Stimulated activated CD8-positive, alpha-beta memory T cell treated with anti-CD3 and anti-CD28 coated beads, Interleukin-15, amount 100 ng/mL, for 48 hours (primary cell): ENCODE measurements at places on chromosomes 6 and 20.
A peak's percentile ranks its signal among the peaks of the same experiment; 100 is the strongest.

DNA sequence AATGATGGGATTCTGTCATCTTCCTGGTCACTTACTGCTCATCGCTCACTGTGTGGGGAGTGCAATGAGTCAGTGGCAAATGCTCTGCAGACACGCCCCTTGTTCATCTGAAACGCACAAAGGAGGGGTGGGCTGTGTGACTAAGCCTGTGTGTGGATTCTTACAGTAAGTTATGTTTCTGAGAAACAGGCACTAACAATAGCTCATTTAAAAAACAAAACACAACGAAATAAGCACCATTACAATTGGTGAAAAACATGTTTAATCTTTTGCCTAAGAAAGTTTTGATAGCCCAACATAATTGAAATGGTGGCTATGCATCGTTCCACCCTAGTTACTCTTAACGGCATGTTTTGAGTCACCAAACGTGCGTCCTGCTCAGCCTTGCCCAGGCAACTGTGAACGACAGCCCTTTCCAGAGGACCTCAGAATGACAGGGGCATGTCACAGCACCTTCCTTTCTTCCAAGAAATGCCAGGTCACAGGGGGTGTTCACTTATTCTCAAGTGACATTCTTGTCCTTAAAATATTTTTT, 118.4 kb upstream of the SGK1 start:
- peak; percentile 70 for DNase-seq

DNA sequence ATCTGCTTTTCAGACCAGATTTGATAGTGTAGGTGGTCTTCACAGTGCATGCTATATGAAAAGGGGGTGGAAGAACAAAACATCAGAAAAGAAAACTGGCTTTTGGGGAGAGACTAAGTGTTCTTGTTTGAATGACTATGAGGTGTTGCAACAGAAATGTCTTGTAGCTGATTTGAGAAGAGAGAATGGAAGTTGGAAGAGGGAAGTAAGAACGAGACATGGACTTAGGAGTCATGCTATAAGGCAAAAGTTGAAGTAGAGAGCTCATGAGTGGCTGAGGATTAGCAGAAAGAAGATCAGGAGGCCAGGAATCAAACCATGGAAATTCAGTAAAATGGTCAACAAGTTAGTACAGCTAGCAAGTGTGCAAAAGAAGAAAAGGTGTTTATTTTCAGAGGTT, 32.1 kb downstream of the FNDC1 start:
- DNase-seq: no peak

- DNase-seq: no peak
These were observed 175.1 kb upstream of the PMEPA1 start for GRCh38 chr20:57884956-57885355.

DNA sequence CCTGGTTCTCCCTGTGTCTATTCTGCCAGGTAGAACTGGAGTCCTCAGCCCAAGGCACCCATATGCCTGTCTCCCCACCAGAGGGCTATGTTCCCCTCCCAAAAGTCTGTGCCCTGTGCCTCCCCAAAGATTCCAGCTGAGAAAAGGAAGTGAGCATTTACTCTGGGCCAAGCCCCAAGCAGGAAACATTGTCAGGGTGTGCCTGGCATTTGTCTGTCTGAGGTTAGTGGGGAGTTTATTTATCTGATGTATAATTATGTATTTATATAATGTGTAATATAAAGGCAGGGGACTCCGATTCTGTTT, 5.6 kb downstream of the GDF5 start:
- DNase-seq: no peak

DNA sequence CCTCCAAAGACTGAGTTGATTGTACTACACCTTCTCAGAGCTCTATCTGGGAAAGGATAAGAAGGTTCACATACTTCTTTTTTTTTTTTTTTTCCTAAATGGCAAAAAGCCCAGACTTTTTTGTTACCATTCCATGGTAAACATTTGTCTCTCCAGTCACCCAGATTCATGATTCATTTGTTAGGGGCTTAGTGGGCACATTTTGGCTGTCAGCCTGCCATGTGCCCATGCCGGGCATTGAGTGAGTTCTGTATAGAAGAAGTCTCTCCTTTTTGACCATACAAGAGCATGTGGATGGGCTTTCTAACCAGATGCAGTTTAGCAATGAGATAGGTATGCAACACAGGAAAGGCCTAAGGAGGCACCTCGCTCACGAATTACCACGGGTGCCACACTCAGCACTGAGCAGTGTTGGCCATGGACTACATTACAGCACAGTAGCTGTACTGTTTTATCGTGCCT, 447.5 kb upstream of the HSF2 start:
- DNase-seq: no peak
